NCI-H1105 (cell line): ENCODE measurements at places on chromosomes 6 and 20.

GRCh38 chr20:32823078-32823477 is 3.3 kb downstream of the MAPRE1 start:
- no peak for DNase-seq

DNA sequence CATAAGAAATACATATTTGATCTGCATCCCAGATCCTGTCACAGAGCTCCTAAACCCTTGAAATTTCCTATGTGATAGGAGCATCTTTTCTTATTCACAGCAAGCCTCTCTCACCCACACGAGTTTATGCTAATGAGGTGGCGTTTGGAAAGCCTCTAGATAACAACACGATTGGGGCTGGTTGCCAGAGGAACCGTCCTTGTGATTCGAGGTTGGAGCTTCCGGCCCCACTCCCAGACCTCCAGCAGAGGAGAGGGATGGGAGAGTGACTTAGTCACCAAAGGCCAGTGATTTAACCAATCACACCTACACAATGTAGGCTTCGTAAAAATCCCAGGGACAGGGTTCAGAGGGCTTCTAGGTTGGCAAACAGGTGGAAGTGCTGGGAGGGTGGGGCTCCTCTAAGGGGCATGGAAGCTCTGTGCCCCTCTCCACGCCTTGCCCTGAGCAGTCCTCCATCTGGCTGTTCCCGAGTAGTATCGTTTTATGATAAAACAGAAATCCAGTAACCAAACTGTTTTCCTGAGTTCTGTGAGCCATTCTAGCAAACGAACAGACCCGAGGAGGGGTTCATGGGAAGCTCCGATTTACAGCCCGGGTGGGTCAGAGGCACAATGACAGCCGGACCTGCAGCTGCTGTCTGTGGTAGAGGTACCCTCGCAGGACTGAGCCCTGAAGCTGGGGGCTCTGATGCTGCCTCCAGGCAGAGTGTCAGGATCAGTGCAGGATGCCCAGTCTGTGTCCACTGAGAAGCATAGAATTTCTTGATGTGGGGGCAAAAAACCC is 238.1 kb upstream of the ARID1B start:
- no peak for DNase-seq

- DNase-seq: no peak
Observed at GRCh38 chr6:157420497-157420896, 39.5 kb downstream of the ZDHHC14 start.

DNA sequence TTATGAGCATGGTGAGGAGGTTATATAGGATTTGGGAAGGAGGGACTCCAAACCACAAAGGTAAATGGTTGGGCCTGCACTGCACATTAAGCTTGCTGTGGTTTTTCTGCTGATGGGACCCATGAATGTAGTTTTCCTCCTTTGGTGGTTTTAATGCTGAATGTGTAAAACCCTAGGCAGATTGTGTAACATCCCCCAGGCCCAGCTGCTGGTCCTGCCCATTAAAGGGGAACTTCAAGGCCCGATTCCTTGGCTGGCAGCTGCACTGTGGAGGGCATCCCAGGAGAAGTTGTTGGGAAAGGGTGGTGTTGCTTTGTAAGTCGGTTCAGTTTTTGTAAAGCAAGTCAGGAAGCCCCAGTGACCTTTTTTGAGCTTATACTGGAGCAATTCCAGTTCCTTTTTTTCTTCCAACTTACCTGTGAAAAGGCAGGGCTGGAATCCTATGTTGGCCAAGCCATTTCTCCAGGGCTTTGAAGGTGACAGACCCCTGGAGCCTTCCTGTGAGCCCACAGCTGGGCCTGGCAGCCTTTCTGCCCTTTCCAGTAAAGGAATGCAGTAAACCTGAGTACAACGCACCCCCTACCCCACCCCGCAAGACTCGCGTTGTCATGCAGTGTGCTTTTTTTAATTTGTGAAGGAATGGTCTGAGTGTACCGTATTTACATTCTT is 43.1 kb upstream of the NAA20 start:
- no peak for DNase-seq

GRCh38 chr20:53971096-53971683 is 99.2 kb downstream of the BCAS1 start:
- DNase-seq: no peak

DNA sequence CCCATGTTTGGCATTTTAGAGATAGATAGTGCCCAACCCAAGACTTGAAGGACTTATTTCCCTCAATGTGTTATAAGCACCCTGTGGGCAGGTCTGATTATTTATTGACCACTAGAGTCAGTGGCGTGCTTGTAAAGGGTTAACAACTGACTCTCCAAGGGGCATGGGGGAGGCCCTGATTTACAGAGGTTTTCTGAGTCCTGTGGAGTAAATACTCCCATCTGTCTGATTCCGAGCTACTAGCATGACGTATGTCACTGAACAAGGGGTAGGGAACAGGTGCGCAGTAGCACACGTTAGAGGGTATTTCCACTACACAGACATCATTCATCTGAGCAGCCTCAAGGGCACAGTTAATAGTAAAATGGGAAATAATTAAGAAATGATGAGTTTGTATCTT is 17.4 kb upstream of the TRAM2 start:
- no peak for DNase-seq

DNA sequence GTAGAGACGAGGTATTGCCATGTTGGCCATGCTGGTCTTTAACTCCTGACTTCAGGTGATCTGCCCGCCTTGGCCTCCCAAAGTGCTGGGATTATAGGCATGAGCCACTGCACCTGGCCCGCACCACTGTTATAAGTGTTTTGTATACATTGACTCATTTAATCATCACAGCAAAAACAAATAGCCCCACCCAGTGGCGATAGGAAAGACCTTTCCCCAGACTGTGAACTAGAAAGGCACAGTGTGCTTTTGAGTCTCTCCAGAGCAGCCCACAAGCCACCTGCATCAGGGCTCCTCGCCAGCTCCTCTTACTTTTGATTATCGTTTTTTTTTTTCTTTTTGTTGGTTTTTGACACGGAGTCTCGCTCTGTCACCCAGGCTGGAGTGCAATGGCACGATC is 27.9 kb upstream of the ZFP64 start:
- DNase-seq: no peak

GRCh38 chr6:3321042-3321441 is 62.3 kb downstream of the PSMG4 start:
- no peak for DNase-seq

GRCh38 chr6:24823185-24823584 is 24.5 kb upstream of the ARMH2 start:
- no peak for DNase-seq

- DNase-seq: no peak
Observed at GRCh38 chr6:33856655-33857054, 52.9 kb upstream of the MLN start.

DNA sequence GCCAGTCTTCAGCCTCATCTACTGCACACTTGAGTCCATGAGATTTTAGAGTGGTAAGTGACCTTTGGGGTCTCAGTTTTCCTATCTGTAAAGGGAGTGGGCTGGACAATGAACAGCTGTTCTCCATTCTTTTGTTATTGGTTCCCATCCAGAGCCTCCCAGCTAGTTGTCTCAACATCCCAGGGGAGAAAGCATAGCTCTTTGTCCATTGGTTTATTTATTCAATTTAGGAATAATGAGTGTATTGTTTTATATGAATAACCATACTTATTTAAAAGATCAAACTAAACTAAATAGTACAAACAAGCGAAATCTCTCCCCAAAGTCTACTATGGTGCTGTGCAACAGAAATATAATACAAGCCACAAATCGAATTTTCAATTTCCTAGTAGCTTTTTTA is 13.7 kb downstream of the PIGT start:
- no peak for DNase-seq

DNA sequence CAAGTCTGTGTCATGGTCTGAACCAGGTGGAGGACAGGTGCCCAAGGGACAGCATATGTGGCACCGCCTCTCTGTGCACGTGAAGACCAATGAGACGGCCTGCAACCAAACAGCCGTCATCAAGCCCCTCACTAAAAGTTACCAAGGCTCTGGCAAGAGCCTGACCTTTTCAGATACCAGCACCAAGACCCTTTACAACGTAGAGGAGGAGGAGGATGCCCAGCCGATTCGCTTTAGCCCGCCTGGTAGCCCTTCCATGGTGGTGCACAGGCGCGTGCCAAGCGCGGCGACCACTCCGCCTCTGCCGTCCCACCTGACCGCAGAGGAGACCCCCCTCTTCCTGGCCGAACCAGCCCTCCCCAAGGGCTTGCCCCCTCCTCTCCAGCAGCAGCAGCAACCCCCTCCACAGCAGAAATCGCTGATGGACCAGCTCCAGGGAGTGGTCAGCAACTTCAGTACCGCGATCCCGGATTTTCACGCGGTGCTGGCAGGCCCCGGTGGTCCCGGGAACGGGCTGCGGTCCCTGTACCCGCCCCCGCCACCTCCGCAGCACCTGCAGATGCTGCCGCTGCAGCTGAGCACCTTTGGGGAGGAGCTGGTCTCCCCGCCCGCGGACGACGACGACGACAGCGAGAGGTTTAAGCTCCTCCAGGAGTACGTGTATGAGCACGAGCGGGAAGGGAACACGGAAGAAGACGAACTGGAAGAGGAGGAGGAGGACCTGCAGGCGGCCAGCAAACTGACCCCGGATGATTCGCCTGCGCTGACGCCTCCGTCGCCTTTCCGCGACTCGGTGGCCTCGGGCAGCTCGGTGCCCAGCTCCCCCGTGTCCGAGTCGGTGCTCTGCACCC is 109.5 kb upstream of the RAB32 start:
- DNase-seq: no peak

DNA sequence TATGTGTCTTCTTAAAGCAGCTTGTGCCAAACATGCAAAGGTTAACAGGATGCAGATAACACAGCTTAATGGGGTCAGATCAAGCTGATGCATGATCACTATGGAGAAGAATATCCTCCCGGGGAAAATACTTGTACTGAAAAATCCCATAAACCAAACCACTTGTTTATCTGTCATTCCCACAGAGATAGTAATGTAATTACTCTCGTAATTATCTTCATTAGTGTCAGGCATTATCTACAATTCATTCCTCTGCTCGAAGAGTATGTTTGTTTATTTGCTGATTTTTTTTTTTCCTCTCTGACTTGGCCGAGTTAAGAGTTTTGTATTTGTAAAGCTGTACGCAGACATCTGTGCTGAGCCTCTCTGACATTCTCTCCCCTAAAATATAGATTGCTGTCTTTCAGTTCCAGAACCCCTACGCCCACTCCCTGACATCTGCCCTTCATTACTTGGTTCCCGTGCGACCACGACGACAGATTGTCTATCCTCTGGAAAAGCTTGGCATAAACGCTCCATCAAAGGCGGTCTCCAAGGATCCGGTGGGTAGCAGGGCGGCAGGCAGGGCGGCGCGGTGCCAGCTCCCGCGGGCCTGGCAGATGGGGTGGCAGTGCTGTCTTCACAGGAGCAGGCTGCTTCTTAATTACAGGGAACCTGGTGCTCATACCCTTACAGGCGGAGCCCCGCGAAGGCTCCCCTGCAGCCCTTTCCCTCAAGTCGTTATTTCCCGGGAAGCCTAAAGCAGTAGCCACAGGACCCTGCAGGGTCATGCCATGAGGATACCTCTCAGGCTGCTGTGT is 147.2 kb downstream of the CFAP61 start:
- peak; percentile 75 for DNase-seq

DNA sequence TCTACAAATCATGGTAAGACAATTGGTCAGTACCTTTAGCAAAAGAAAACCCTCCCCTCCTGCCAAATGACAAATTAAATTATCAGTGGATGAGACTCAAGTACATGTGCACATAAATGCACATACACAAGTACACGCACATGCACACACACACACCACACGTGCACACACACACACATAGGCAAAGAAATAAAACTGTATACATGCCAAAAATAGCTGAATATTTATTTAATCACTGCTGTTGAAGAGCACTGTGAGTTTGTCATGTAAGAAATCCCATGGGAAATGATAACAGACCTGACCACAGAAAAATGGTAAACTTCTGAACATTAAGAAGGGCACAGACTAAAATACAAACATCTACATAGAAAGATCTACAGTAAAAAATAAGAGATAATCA is 46.6 kb upstream of the TNFAIP3 start:
- DNase-seq: no peak

DNA sequence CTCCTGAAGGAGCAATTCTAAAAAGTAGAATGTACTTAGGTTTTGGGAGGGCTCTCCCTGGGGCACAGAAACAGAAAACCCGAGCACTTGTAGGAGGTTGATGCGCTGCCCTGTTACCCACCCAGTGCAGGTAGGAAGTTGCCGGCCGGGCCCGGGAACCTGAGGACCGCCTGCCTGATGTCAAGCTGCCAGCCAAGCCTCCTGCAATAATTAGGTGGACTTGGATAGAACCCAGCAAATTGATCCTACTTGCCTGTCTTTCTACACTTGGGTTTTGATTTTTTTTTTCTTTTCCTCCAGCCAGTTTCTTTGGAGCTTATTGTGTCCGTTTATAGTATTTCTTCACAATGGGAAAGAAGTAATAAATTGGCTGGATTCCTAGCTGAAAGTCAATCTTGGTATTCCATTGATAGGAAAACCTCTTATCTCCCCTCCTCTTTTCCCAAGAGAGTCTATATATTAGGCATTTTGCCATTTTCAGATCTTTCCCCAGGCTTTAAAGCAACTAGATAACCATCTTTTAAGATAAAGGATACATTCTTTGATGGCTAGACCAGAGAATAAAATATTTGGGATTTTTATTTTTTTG is 78.3 kb upstream of the FYN start:
- peak; percentile 72 for DNase-seq
